CD8-positive, alpha-beta memory T cell (primary cell): ENCODE measurements at places on chromosomes 7 and 10.

GRCh38 chr7:146892151-146892550 is 775.5 kb downstream of the CNTNAP2 start:
- DNase-seq: no peak

GRCh38 chr7:146455091-146455655 is 338.6 kb downstream of the CNTNAP2 start:
- no peak for DNase-seq

DNA sequence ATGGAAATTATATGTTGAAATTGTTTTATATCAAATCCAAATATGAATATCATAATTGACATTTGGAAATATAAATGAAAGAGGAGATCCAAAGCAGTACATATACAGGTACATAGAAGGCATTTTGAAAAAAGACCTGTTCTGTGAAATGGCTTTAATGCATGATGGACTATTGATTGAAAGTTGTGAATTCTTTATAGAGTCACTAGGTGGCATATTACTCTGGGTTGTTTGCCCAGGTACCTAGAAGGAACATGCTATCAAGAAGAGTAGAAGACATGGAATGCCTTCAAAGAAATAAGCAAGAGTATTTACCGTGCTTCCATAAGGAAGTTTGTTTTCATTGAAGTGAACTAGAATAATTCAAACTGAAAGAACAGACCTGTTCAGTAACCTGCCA is 160.0 kb upstream of the ANK3 start:
- no peak for DNase-seq

GRCh38 chr7:130901209-130901783 is 167.3 kb upstream of the KLF14 start:
- no peak for DNase-seq

DNA sequence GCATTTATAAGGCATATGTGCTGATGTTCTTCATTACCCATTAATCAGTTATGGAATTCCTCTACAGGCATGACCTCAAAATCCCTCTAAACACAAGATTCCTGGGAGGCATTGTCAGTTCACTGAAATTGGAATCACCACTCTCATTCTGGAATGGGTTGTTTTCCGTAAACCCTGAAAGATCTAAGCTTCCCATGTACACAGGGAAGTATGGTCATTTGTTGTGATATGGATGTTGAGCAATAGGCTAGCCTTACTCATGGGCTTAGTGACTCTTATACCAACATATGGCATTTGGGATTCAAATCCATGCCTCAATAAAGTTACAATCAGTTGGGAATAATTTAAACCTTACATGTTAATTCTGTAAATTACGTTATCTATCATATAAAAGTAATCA is 258.0 kb downstream of the XPNPEP1 start:
- no peak for DNase-seq

- DNase-seq: no peak
Measured at GRCh38 chr7:8135417-8135816, 126.5 kb downstream of the ICA1 start.

- no peak for DNase-seq
Measured at GRCh38 chr7:23380556-23380955, 81.4 kb downstream of the MALSU1 start.

GRCh38 chr10:104033401-104033930 is 52.2 kb downstream of the COL17A1 start:
- no peak for DNase-seq

- no peak for DNase-seq
Measured at GRCh38 chr10:44335330-44336021, 49.4 kb downstream of the CXCL12 start.

DNA sequence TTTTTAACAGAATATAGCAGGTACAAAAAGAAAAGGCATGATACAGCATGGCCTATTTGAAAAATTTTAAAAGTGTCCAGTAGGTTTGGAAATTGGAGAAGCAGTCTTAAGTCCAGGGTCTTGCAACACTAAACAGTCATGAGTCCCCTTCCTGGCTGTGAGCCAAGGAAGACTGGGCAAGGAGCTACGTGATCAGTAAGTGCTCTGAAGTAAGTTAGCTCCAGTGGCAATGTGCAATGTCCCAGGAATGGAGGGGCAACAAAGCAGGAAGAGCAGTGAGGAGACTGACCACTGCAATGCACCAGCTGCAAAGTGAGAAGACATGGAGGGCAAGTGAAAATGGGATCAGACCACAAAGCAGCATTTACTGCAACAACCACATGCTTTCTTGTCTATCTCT is 72.9 kb upstream of the GRID1 start:
- no peak for DNase-seq

DNA sequence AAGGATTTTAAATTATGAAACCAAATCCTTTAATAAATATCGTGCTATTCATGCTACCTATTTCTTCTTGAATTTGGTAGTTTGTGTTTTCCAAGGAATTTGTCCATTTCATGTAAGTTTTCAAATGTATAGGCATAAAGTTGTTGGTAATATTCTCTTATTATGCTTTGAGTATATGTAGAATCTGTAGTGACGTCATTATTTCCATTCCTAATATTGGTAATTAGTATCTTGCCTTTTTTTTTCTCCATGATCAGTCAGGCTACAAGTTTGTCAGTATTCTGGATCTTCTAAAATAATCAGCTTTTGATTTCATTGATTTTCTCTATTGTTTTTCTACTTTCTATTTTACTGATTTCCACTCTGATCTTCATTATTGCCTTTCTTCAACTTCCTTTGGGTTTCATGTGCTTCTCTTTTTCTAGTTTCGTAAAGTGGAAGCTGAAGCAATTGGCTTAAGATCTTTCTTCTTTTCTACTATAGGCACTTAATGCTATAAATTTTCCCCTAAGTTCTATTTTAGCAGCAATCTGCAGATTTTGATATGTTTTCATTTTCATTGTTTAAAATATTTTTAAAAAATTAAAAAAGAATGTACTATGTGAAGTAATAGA is 156.5 kb upstream of the HDAC9 start:
- DNase-seq: no peak

DNA sequence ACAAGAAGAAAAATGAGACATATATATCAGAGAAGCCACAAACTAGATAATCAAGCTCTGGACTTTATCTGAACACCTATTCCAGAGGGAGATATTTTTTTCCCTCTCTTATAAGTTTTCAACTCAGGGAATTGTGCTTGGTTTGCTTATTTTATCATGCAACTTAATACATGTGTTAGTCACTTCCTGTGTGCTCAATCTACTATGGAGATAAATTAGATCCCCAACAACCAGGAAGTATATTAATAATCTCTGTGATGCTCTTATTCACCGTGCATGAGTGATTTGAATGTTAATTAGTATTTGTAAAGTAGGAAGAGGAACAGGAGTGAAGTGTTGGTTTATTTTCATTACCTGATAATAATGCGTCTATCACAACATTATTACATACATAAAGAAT is 38.8 kb upstream of the ZNF365 start:
- DNase-seq: no peak

DNA sequence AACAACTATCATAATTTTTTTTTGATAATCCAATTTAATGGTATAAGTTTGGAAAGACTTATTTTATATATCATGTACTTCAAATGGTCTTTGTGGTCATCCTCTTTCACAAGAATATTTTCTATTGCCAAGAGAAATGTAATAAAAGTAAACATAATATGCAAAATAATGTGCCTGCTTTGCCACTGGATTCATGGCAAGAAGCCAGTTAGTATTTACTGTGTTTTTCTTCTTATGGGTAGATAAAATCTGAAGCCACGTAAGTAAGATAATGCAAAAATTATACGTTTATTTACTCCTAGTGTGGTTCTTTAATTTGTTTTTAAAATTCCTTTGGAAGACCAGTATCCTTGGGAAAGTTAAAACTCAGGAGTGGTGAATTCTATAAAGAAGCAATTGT is 258.5 kb downstream of the ARL4A start:
- no peak for DNase-seq

- peak; percentile 68 for DNase-seq
Measured at GRCh38 chr7:131654668-131655326, 98.4 kb upstream of the PODXL start.

- no peak for DNase-seq
Measured at GRCh38 chr7:118289476-118289875, 65.0 kb downstream of the ANKRD7 start.

GRCh38 chr10:22030421-22030820 is 26.9 kb upstream of the DNAJC1 start:
- DNase-seq: no peak

GRCh38 chr7:100547872-100548271 is 8.9 kb downstream of the AGFG2 start:
- no peak for DNase-seq

DNA sequence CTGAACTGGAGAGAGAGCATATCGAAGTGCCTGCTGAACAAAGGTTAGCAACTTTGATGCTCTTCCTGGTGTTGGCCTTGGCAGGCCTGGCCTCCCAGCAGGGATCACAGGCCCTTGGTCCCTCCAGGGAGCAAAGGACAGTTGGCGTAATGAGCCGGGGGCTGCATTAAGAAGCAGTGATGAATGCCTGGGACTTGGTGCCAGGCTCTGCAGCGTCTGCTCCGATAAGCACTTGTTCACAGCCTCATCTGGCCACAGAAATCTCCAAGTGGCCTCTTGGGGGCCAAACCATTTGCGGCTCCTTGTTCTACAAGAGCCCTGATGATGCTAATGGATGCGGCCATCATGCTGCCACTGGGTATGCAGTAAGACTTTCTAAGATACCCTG is 31.8 kb downstream of the CRHR2 start:
- DNase-seq: no peak

- DNase-seq: peak; percentile 17
Measured at GRCh38 chr10:74058658-74059057, 60.7 kb downstream of the VCL start.

DNA sequence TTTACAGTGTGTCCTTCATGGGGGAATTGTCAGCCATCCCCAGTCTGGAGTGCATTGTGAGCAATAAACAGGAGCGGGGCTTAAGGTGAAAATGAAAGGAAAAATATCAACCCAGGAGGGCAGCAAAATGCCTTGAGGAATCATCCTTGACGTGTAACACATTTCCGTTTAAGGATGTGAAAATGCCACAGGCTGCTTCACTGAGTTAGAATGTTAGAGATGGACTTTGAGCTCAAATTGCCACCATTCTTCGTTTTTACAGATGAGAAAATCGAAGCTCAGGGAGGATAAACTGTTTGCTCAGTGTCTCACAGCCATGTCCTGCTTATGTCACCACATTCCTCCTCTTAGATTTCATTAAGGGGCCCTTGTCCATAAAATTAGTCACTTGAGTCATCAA is 23.1 kb downstream of the SORCS3 start:
- no peak for DNase-seq

DNA sequence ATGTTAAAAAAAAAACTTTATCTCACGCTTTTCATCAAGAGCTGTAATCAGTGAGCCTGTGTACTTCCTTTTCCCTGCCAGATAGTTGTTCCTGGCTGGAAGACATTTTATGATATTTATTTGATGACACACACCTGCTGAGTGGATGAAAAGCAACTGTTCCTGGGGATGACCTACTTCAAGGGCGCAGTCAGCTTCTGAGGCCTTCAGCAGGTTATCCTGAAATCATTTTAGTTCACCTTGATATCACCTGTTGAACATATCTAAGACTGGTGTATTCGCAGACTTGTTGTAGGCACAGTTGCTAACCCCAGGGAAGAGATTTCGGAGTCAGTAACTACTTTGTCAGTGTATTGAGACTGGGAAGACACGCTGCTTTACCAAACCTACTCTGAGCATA is 234.5 kb upstream of the TCF7L2 start:
- no peak for DNase-seq
